Lung (tissue), 17 donors: ENCODE measurements at places on chromosomes 5 and 9. TPM values are rescaled to one million over a fixed set of nuclear protein-coding genes. Genes with fewer than 3 reads are reported as not detected.

DNA sequence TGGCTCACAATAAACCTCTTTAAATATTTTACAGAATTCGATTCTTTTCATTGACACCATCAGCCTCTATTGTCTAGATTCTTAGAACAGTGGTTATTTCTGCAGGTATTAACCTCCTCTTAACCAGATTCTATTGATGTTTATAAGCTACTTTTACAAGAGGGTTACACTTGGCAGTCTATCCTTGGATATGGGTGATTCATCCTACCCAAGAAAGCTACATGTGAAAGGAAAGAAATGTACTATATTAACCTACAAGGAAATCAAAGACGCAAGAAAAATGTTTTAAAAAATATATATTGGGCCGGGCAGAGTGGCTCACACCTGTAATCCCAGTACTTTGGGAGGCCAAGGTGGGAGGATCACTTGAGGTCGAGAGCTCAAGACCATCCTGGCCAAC, 16.7 kb downstream of the SLC25A25 start:
- no peak for DNase-seq

GRCh38 chr5:108546939-108547338, 165.0 kb upstream of the FBXL17 start:
- DNase-seq = peak; percentile 43

The SH3GLB2 gene
- 88.9 TPM for total RNA-seq

DNA sequence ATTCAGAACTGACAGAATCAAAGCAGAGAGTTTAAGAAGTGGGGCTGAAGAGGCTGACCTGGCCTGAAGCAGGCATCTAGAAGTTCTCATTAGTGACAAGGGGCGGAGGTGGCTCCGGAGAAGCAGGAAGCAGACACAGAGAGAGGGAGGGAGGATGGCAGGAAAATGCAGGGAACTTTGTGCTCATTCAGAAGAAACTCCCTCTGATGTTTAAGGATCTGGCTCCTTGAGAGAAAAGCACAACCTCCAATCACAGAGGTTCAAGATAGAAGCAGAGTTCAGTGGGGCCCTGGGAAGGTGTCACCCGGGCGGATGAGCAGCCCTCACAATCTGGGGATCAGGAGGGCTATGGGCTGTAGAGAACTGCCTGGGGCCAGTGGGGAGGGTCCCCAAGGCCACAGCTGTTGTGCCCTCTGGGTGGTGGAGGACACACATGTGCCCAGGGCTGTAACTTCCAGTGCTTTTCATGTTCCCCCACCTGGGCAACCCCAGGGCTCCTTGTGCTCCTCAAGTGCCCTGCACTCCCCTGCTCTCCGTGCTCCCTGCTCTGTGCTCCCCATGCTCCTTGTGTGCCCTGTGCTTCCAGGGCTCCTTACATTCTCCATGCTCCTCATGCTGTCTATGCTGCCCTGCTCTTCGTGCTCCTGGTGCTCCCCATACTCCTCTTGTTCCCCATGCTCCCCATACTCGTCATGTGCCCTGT, 51.4 kb downstream of the TRIP13 start:
- peak; percentile 59 for DNase-seq
